ENCODE measurements at places on chromosomes 7 and 10.

DNA sequence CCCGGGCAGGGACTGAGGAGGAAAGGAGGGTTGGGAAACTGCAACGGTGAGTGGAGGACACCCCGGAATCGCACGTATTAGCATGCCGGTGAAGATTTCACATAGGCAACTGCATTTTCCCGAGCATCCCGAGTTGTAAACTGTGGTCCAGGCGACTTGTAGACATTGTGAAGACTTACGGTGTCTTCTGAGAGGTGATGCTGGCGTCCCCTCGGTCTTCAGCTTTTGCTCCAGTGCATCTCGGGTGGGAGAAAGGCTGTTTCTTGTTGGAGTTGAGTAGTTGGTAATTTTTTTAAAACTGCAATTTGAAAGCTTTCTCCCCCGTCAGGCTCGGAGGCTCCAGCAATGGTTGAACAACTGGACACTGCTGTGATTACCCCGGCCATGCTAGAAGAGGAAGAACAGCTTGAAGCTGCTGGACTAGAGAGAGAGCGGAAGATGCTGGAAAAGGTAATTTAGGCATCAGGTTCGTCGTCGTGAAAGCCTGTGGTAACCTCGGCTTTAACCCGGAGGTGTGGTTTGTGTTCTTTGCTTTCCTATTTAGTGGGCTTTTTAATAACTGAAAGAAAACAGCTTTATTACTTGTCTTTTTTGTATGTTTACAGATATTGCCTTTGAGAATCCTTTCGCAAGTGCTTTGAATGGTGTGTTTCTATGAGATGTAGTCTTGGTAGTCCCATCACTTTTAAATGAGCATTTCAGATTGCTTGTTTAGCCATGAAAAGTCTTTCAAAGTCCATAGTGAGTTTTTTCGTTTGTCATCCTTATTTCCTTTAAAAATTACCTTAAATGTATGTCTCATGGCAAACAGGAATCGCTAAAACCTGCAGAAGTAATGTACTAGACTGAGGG lies 687 bp downstream of the HELLS start:
- DNase-seq = peak; percentile 1

- no peak for DNase-seq
These were observed 188.4 kb downstream of the CYP26A1 start for GRCh38 chr10:93261961-93262610.

- DNase-seq = no peak
These were observed 15.9 kb downstream of the PTPRE start for GRCh38 chr10:127922675-127923366.

DNA sequence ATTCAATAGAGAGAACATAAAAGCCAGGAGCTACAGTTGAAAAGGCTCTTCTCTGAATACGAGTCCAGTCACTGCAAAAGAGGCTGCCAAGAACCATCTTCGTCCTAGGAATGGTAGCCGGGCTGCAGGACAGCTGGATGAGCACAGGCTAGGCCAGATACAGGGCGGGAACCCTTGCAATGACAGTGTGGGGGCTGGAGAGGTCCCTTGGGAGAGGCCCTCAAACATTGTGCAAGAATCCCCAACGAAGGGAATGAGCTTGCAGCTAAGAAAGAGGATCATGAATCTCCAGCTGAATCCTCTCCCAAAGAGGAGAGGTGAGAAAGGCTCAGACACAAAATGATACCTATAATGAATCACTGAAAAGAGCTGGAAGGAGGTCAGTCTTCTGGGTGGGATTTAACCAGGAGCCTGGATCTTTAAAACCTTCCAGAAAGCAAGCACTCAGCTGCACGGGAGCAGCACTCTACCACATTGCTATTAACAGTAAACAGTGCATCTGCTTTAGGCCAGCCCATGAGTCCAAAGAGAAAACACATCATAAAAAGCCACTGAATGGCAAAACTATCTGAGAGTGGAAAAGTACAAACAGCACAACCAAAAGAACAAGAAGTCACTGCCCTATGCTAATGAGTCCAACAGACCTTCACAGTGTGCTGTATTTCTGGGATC lies 287.9 kb downstream of the TNS3 start:
- DNase-seq = no peak

DNA sequence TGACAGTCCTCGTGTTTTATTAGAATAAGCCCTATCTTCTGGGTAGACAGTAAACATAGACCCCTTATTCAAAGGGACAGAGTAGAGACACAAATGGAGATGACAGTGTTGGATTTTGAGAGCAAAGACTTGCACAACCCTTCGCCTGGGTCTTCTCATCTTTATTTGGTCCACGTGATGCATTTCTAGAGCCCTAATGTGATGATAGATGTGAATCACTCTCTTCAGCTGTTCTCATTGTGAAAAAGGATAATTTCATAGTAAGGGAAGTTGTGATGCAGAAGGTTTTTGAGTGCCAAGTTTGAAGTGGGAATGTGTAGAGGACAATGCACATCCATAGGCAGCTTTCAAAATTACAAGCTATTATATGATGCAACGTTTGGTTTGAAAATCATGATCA lies 86.3 kb downstream of the CREB5 start:
- no peak for DNase-seq

DNA sequence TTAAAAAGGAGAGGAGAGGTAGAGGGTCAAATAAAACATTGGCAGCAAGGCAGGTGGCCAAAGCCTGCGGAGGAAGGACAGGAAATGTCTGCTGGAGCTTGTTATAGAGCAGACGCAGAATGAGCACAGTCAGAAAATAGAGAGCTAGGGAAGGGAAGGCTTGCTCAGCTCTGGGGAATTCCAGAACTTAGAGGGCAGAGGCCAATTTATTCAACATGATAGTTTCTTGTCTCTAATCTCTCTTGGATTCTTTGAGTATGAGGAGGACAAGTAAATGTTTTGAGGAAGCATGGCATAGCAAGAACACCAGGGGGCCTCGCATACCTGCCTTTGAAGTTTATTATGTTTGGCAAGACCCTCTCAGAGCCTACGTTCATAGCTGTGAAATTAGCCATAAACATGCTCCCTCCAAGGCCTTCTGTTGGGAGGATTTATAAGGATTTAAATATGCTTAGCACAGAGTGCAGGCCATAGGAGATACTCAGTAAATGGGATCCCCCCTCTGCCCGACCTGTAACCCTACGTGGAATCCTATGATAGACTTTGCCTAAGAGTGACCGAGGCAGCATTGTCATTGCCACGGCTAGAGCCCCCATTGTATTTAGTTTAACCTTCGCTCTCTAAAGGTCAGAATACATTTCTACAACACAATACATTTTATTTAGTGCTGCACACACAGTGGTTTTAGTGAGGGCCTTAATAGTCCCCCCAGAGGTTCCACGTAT lies 293.9 kb downstream of the CCDC3 start:
- DNase-seq = no peak

Measured in CD4-positive, alpha-beta T cell treated with Interleukin-2 at 100 ng/mL for 4 hours (primary cell).